NCI-H1694 (cell line): ENCODE measurements at places on chromosomes 11 and 22.
A peak's percentile ranks its signal among the peaks of the same experiment; 100 is the strongest.

GRCh38 chr11:118918686-118919280, 6.9 kb downstream of the BCL9L start:
- no peak for DNase-seq

DNA sequence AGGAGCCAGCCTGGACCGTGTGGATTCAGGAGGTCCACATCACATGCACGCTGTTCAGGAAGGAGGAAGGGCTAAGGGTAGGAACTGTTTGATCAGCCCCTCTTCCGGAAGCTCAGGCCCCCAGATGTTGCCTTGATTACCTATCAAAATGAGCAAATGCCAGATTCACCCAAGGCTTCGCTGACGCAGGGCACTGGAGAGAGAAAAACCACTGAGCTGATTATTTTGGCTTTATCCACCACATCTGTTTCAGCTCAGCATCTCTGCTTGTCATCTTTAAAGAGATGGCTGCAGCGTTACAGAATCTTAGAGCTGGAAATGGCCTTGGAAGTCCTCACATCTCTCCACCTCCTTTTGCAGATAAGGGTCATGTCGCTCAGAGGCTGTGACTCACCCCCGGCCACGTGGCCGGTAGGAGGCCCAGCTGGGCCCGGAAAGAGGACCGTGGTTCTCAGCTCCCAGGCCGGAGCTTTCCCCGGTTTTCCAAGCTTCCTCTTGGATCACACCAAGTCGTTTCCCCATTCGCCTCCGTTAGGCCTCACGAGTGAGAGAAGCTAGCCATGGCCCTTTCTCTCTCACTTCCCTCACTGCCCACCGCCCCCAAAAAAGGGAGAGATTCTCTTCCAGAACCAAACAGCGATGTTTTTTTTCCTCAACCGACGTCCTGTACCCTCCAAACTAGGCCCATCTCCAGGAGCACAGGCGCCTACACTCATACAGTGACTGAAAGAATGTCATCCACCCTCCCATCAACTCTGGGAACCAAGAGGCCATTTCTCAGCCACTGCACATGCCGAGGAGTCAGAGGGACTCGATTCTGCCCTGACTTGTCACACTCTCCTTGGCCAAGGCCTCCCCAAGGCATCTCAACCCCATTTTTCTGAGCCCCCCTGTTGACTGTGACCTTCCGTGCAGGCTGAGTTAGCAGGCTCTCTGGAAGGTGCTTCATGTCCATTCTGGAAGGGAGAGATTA, 37.6 kb downstream of the LIF start:
- no peak for DNase-seq

DNA sequence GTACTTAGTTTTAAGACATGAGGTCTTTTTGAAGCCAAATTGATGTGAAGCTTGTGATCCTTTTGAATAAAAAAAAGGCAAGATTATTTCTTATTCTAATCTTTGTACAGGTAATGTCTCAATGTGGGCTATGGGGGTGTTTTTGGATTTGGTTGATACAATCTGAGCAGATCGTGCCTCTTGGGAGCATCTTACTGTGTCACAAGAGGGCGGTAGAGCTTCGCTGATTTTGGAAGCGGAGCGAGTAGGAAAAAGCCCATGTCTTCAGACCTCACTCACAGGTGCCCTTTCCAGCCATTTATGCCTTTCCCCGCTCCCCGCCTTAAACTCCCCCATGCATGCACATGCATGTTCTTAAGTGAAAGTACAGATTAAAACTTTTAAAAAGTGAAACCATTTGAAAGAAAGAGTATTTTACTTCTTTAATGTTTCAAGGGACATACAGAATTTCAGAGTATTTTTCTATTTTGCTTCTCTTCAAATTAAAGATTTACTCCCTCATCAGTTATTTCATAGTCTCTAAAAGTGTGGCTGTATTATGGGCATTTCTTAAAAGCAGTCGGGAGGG, 18.8 kb downstream of the DDX25 start:
- DNase-seq, result peak; percentile 25

DNA sequence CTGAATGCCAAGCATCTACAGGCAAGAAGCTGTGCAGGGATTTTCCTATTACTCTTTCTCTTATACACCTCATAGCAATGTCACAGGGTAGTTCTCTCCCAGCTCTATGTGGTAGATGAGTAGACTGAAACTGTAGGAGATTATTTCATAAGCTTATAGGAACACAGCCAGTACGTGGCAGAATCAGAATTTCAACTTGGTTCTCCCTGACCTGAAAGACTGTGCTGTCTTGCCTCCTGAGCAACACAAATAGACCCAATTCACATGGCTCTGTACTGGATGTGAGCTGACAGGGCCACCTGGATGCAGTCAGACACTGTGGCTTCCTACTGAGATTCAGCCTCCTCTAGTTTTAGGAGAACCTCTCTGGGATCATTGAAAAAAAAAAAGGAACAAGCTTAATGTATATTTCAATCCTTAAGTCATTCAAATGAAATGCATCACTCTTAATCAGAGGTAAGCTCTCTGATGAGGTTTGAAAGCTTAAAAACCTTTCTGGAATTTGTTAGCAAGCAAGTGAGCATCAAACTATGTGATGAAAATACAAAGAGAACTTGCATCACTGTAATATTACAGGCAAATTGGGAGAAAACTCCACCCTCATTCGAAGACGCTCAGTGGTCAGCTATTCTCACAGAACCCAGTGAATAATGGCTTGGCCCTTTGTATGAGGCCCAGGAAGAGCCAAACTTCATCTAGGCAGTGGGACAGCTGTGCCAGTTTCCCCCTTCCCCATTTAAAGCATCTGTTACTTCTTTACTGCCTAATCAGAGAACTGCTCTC, 1039.3 kb downstream of the NTM start:
- no peak for DNase-seq

DNA sequence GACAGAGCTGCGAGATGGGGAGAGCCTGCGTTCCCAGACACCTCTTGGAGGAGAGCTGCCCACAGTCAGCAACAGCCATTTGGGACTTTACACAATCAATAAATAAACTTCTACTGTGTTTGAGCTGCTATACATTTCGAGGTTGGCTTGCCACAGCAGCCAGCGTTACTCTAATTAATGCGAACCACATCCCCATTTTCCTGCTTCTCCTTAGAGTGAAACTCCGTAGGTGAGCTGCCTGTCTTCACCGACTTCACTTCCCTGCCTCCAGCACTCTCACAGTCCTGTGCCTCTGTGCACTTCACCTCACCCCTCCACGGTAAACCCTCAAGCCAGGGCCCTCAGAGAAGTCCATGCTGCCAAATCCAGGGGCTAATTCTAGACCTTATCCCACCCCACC, 5.9 kb upstream of the SLC22A12 start:
- DNase-seq, result no peak

DNA sequence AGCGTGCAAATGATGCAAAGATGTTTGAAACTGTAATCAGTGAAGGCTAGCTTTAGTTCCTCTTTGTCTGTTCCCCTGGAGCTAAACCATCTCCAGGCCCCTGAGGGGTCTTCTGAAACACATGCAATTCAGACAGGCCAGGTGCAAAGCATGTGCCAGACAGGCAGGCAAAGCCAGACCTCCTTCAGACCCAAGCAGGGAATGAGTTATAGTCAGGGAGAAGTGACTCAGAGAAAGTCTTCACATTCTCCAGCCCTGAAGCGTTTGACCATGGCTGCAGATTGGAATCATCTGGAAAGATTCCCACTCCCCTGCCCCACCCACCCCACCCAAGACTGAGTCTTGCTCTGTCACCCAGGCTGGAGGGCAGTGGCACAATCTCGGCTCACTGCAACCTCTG, 187.0 kb upstream of the ISX start:
- DNase-seq, result no peak

DNA sequence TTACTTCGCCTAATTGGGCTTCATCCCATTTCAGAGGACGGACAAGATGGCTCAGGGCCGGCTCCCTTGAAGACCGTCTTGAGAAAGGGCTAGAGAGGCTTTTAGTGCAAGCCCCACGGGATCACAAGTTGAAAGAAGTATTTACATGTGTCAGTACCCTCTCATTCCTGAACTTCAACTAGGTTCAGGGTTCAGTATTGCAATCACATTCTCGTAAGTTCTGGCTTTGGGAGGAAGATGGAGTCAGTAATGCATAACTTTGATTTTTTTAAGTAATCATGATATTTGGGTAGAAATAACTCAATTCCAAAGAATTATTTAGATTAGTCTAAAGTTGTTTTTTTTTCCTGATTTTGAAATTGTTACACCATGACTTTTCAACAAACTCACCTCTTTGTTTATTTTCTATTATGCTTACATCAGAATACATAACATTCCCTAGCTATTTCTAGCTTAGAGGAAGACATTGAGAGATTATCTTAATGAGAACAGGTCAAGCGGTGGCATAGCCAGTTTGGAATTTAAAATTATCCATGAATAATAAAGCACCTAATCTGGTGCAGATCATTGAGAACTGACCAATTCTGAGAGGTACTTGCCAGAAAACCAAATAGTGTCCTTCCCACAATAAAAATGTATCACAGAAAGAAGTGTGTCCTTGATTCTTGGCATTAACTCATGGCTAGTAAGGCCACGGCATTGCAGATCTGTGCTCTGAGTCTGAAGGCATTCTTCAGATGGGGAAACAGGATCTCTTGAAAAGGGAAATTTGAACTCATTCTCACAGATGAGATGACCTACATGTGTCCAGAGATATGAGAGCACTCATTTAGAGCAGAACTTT, 92.1 kb upstream of the BLID start:
- no peak for DNase-seq

DNA sequence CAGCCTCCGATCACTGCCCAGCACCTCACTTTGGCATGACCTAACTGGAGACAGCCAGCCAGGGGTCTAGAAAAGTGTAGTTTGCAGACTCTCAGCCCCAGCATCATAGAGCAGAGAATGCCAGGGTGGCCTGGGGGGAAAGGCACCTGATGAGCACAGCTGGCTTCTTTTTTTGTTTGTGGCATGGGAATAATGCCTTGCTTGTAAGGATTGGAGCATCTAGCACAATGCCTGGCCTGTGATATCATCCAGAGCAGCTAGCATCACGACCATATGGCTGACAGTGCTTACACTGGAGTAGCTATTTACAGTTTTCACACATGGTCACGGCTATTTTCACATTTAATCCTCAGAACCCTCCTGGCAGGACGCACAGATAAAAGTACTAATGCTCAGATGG, 594.8 kb upstream of the B3GAT1 start:
- peak; percentile 51 for DNase-seq

DNA sequence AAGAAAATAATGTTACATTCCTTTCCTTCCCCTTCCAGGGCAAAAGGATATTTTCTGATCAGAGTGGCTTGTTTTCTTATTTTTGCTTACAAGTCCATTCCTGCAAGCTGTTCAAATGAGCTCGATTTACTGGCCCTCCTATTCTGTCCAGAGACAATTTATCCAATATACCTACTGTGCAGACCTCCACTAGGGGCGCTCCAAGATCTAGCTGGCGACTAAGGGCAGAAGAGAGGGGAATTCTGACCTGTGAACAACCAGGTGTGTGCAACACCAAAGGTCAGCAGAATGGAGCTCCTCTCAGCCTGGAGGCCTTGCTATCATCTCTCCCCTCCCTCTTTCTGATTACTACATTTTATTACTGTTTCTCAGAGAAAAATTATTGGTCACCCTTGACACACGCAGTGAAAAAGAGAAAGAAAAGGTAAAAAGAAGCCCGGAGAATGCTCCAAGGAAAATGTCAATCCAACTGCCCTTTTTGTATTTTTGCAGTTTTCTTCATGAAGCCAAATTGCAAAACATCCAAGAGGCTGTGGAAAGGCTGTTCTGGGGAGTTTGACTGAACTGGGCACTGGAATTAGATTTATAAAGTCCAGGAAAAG, 3.2 kb downstream of the SEZ6L start:
- DNase-seq, result peak; percentile 7

GRCh38 chr11:92830377-92831155, 138.9 kb upstream of the MTNR1B start:
- DNase-seq, result peak; percentile 72

DNA sequence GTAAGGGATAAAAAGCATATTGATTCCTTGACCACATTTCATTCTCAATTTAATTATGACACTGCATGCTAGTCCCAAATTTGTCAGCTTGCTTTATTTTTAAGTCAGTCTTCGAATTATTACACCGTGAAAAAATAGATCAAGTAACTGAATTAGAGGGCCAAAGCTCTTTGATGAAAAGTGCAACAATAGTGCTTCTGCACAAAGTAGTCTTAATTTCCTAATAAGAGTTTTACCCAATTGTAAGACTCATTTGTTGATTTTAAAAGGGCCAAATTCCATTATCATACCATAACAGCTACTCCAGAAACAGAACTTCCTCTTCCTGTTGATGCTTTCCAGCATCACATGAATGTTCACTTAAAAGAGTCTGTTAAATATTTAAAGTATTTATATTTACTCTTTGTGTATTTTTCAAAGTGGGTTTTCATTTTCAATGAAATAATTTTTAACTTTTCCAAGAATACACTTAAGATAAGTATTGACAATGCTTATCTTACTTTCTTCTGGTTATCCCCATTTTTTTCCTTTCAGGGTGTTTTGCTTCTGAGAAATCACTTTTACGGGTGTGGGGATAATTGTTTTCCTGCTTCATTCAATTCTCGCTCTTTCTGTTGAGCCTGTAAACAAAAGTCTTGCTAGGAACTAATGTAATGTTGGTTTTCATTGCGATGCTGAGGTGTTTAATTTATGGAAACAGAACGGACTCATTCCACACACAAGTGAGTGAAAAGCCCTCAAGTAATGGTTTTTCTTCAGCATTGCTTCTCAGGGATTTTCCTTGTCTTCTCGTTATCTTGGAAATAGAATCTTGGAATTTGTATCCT, 2.1 kb downstream of the ARHGEF12 start:
- no peak for DNase-seq

DNA sequence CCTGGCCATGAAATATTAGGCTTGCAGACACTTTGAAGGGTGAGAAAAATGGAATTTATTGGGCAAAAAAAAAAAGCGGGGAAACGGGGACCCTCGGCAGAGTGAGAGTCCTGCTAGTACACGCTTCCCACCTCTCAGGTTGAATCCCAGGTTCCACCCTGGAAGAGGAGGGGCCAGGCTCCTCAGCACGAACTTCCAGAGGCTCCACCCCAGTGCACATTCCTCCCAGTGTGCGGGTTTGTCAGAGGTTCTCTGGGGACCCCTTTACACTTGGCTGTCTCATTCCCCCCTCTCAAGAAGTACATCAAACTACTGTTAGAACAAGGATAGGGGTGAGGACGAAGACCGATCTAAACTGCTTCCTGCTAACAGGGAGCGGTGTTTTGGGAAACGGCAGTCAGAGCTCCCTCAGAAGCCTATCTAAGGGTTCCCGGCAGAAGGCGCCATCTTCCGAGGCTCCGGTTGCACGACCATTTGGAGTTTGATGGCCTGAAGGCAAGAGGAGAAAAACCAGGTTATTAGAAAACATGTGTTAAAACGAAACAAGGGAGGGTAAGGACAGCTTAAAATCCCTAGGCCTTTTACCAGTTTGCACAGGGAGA, 27.5 kb downstream of the FOLR3 start:
- no peak for DNase-seq

DNA sequence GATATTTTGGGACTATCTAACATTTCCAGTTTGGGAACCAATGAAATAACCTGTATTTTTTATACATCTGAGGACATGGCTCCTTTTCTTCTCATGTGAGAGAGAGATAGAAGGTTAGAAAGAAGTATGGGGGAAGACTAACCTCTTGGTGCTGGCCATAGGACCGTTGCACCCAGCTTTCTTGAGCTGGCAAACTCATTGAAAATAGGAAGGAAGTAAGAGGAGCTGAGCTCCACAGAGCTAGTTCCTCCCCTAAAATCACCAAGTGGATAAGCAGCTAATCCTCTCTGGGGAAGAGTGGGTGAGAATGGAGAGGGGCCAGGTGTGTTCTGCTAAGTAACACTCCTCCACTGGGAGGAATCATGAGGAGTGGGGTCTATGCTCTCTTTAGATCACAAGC, 387.4 kb upstream of the CADM1 start:
- DNase-seq, result no peak

- peak; percentile 71 for DNase-seq
These were observed 15.6 kb upstream of the CYP2R1 start for GRCh38 chr11:14907411-14908213.
